ENCODE measurements at places on chromosomes 3 and 15.

DNA sequence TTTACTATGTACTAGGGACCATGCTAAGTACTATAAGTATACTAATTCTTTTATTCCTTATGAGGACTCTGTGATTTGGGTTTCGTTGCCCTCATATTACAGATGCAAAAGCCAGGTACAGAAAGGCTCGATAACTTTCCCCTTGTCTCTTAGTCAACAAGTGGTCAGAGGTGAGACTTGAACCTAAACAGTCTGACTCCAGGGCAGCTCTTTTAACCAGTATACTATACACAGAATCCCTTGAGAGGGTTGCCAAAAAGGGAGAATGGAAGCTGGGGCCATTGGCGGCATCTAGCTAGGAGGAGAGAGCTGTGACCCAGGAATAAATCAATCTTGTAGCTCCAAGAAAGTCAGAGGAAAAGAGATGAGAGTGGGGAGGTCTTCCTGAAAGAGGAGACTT lies 92.4 kb downstream of the TOP2B start:
- DNase-seq = no peak

- peak; percentile 79 for DNase-seq
Observed at GRCh38 chr3:51621091-51621892, 49.8 kb upstream of the TEX264 start.

DNA sequence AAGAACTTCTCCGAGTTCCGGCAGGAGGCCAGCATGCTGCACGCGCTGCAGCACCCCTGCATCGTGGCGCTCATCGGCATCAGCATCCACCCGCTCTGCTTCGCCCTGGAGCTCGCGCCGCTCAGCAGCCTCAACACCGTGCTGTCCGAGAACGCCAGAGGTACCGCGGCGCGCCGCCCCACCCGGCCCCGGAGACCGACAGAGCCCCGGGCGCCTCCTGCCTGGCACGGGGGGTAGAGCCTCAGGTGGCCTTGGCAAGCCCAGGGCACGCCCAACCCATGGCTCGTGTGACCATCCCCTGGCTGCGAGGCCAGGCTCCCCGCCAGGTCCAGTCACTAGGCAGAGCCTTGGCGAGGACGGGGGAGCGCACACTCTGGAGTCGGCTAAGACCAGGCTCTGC lies 134.1 kb downstream of the LRRK1 start:
- no peak for DNase-seq

GRCh38 chr15:64014995-64015394 lies 31.3 kb downstream of the DAPK2 start:
- DNase-seq = no peak

GRCh38 chr3:53536282-53536681 lies 41.9 kb downstream of the CACNA1D start:
- DNase-seq = no peak

DNA sequence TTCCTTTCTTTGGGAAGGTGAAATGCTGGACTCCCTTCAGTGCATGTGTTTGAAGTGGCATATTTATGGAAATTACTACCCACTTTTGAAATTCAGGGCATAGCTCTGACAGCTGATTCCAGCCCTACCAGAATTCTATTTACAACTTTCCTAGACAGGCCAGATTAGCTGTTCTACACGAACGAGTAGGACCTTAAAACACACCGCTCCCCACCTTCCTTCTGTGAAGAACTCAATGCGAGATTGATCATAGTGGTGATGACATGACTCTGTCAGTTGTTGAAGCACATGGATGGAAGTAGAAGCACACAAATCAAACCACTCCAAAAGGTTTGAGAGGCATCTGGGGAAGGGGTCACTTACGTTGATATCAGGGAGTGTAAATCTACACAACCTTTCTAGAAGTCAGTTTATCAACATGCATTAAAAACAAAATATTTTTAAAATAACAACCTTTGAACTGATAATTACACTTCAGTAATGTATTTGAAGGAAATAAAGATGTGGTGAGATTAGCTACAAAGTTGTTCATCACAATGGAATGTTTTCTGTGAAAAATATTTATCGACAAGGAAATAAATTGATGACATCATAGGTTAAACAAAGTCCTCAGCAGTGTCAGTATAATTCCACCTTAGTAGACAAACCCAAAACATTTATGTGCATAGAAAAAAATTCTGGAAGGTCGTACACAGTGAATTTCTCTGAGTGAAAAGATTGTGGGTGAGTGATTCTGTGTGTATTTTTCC lies 29.8 kb downstream of the RARB start:
- DNase-seq = no peak

GRCh38 chr15:59169251-59169708 lies 37.4 kb upstream of the LDHAL6B start:
- peak; percentile 83 for DNase-seq

- no peak for DNase-seq
Observed at GRCh38 chr3:139835830-139836683, 98.9 kb upstream of the CLSTN2 start.

GRCh38 chr3:174784206-174784934 lies 74.8 kb upstream of the NAALADL2 start:
- no peak for DNase-seq

- DNase-seq = no peak
Observed at GRCh38 chr15:90047956-90048575, 46.9 kb downstream of the ZNF710 start.

DNA sequence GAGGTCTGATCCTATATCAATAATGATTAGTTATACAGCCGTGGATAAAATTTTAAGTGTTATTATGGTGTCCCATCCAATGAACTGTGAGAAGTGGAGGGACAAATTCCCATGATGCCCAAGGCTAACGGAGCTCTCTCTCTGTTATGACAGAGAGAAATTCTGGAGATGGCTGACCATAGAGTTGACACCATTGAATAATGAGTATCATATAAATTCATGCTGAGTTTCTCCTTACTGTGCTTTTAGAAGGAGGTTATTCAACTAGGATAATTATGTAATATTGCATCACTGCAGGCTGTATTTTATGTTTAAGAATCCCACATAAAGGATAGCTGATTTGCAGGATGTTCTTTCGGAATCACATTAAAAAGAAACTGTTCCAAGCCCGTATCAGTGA lies 82.9 kb downstream of the PYDC2 start:
- no peak for DNase-seq

GRCh38 chr3:117537949-117538348 lies 828.4 kb downstream of the TUSC7 start:
- DNase-seq = no peak

DNA sequence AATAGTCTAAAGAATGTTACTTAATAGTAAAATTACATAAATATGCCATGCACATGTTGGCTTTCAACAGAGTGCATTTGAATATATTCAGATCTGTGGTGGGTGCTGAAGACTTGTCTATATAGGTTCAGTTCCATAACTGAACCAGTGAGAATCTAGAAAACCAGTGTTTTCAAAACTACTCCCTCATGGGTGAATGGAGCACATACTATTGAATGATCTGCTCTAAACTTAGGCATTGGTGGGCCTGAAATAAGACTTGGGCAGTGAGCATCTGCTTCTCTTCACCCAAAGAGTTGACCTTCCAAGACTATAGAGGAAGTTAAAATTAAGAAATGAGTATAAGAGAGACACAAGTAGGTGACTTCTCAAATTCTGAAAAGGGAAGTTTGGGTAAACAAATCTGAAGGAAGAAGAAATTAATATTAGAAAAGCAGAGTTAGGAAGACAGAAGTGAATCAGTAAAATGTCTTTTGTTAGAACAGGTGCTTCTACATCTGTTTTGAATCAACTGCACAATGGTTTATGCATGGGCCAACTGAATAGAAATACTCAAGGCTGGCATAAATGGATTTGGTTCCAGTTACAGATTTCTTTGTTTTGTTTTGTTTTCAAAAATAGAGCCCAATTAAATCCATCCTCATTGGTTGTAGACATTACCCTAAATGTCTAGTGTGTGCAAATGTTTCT lies 19.3 kb downstream of the ALCAM start:
- no peak for DNase-seq

DNA sequence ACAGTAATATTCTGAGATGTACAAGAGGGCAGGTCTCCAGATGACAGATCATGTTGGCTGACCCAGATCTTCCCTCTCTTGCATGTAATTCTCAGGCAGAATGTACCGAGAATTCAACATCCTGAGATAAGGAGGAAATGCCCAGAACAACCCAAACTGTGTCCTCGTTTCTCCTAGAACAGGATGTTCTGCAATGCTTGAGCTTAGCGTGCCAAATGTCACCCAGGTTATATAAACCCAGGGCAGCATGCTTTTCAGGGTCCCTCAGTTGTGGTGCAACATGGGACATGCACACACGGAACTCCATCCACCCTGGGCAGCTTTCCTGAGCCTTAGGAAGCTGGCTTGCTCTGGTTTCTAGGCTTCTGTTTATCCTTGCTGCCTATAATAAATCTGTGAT lies 102.1 kb upstream of the CMC1 start:
- no peak for DNase-seq

Measured in amniotic epithelial cell (primary cell).